Stimulated activated CD8-positive, alpha-beta memory T cell treated with anti-CD3 and anti-CD28 coated beads, Interleukin-7, amount 100 ng/mL, for 1 hour (primary cell): ENCODE measurements at places on chromosomes 1 and 21.

DNA sequence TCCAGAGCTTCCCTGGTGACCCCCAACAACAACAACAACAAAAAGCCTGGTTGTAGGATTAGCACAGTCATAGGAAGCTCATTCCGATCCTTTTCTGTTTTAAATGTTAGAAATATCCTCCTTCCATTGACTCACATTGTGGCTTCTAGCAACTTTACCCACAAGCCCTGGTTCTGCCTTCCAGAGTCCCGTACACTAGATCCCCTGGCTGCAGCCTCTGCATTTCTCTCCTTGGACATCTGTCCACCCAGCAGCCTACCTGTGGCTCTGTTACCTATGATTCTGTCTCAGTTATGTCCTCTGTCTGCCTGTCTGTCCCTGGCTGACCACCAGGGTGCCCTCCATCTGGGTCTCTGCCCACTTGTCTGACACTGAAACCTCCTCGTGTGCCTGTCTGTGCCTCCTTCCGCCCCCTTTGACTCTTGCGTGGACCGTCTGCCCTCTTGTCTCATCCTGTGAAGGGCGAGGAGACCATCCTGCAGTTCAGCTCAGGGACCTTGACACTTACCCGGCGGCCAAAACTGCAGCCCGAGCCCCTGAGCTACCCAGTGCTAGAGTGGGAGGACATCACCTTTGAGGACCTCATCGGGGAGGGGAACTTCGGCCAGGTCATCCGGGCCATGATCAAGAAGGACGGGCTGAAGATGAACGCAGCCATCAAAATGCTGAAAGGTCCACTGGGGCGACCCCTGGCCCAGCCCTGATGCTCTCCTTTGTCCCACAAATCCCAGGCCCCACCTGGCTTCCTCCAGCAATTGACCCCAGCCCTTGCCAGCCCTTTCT lies 16.1 kb downstream of the TIE1 start:
- no peak for DNase-seq

- DNase-seq = no peak
Measured at GRCh38 chr1:54995013-54995760, 3.5 kb upstream of the BSND start.

- DNase-seq = no peak
Measured at GRCh38 chr1:95033843-95034242, 38.9 kb downstream of the ALG14 start.

DNA sequence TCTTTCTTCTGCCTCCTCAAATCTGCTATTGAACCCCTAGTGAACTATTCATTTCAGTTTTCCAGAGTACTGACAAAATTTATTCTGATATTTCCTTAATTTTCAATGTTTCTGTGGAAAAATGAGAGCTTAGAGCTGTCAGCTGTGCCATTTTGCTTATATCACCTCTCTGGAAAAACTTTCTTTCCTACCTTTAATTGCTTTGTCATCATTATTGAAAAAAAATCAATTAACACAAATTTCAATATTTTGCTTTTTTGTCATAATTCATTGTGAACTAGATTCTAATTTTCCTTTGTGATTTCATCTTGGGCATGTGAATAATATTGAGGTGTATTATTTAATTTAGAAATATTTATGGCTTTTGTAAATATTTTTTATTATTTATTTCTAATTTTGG lies 126.5 kb downstream of the C1orf94 start:
- no peak for DNase-seq

GRCh38 chr1:36085126-36085525 lies 1.2 kb downstream of the TEKT2 start:
- no peak for DNase-seq

DNA sequence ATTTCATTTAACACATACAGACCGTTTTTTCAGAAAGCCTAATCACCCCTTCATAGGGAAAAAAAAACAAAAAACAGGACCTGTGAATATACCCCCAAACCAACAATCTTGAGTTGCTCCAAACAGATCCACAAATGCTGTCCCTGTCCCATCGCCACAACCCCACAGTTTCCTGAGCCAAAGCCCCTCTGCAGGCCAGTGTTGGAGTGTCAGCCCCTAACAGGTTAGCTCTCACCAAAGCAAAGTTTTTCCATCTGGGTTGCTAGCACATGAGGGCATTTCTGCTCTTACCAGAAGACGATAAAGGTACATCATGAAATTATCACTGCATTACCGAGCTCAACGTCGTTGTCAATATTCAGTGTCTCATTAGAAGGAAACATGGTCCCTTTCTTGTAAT lies 40.8 kb downstream of the MCOLN2 start:
- no peak for DNase-seq

DNA sequence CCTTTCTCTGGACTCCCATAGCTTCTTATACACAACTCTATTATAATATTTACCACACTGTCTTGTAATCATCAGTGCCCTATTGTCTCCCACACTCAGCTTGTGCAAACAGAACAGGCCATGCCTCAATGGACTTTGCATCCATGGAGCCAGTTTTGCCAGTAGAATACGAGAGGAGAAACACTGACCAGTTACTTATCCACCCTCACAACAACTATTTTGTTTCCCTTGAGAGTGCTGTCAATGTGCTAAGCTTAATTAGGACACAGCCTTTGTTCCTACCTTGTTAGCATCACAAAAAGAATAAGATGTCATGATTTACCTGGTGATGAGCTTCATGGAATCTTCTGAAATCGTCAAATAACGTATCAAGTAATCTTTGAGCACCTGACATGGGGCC lies 18.1 kb upstream of the LRRC52 start:
- no peak for DNase-seq

DNA sequence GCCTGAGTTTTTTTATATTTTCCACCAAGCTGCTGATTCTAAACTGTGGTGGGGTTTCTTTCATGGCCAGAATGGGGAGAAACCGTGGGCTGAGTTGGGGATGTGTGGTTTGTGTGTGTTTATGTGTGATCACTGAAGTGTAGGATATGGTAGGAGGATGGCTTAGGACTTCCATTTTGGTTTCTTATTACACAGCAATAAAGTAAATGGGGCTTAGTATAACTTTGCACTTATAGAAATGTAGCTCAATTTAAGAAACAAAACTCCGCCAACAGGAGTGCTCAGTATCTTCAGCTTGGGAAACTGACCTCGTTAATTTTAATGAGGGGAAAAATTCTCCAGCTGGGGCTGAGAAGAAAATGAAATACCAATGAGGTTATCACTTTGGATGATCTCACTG lies 77.8 kb downstream of the PBX1 start:
- DNase-seq = no peak

DNA sequence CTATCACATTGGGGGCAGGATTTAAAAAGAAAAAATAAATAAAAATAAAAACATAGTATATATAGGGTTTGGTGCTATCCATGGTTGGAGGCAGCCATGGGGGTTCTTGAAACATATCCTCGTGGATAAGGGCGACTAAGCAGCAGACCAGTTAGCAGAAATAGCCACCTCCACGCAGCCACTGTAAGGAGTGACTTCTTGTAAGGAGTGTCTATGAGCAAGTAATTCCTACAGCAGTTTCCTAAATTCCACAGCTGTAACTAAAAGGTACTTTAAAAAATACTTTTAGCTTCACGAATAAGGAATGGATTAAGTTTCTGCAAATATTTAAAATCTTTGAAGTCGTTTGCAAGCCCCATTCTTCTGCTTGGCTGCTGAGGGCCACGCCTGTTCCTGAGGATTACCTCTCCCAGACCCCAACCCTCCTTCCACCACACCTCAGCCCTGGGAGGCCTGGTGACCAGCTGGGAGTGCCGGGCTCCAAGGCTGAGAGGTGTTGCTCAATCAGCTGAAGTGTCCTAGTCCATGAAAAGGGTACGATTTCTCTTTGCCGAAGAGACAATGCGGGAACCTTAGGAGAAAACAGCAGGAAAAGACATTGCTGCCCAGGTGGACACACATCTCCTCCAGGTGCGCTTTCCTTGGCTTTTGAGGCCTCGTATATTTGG lies 115.3 kb downstream of the ADSS2 start:
- no peak for DNase-seq

DNA sequence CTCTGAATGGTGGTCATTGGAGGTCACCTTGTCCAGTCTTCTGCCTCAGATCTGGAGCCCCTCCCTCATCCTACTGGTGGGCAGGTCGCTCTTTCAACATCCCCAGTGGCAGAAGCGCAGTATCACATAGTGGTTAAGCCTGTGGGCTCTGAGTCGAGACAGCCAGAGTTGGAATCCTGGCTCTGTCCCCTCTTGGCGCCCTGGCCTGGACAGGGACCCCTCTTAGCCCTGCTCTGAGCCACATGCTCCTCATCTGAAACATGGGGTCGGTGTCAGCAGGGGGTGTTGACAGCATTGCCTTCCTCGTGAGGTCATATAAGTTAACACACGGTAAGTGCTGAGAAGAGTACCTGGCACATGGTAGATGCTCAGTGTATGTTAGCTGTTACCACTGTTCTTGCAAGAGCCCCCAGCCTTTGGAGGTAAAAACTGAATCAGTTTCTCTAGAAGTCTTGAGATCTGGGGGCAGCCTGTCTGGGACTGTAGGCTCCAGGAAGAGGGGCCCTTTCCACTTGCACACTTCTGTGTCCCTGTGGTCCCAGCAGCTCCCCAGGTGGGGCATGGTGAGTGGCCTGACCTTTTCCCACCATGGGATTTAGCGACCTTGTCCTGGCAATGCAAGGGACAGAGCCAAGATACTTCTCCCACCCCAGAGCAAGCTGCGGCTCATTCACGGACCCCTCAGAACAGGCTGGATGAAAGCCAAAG lies 6.4 kb downstream of the ZC3H12A start:
- DNase-seq = no peak

DNA sequence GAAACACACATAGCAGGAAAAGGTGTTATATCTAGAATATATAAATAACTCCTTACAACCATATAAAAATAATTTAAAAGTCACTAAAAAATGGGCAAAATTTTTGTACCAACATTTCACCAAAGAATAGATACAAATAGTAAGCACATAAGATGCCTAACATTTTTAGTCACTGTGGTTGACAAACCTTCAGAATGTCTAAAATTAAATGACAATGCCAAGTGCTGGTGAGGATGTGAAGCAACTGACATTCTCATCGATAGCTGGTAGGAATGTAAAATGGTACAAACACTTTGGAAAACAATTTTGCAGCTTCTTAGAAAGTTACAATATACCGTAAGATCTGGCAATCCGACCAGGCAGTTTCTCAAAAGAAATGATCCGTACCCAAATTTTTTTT lies 14.4 kb upstream of the TOMM20 start:
- DNase-seq = no peak

GRCh38 chr1:60695716-60696171 lies 386.6 kb upstream of the NFIA start:
- DNase-seq = no peak

- no peak for DNase-seq
Measured at GRCh38 chr1:44297695-44298400, 57.2 kb downstream of the ERI3 start.

GRCh38 chr21:34771512-34772028 lies 102.8 kb downstream of the CLIC6 start:
- no peak for DNase-seq

DNA sequence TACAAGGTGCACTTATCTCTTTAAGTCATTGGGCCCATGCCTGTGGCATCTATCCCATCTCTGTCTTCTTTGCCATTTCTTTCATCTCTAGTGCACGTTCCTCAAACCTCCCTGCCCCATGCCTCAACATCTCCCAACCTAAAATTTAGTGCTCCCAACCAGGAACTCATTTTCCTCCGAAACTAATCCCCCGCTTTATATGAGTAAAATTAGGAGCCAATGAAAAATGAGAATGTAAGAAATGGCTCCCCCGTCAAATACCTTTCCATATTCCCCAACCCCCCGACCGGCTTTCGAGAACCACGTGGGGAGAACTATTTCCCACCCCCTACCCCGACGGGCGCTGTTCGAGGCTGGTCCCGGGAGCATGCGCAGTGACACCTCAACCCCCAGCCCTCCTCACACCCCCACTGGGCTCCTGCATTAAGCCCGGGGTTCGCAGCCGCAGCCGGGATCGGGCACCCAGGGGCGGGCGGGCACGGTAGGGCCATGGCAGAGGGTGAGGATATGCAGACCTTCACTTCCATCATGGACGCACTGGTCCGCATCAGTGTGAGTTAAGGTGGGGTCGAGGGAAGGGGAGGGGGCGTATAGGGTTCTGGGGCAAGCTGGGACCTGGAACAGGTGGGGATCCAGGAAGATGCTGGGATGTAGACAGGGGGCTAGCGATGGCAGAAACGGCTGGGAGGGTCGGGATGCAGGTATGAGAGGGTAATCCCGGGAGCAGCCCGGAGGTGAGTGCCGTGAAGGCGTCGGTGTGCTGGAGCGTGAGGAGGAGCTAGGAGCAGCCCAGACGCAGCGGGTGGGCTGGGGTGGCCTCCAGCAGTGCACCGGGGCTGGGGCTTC lies at the start of gene TRIM46:
TSS of gene TRIM46 (plus strand) at position 372 of the 846 bp plus-strand sequence. CDS start at position 490, 118 bp downstream.
- no peak for DNase-seq

DNA sequence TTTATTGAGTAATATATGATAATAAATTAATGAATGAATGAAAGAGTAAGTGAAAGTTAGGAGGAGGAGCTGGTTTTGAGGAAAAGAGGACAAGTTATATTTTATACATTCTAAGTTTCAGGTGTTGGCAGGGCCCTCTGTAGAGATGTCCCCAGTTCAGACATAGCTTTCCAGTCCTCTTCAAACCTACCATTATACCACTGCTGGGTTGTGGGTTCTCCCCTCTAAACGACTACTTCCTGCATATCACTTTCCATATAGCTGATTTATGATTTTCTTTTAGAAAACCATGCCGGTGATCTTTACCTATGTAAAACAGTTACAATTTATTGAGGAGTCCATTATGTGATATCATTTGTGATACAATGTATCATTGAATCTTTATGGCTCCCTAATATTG lies 116.9 kb downstream of the RUNX1 start:
- no peak for DNase-seq

DNA sequence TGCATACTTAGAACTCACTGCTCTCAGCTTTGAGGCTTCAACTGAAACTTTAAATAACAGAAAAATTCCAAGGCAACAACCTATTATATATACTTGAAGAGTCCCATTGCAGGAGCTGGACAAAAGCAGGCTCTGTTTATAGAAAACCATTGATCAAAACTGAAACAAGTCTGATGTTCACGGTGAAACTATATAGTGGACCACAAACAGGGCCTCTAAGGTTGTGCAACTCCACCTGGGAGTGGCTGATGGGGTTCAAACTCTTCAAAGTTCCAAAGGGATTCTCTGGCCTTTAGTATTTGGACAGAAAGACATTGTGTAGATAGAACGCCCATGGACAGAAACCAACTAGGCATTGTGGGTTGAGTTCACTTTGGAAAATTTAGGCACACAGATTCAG lies 140.3 kb downstream of the ZC3H11B start:
- no peak for DNase-seq

DNA sequence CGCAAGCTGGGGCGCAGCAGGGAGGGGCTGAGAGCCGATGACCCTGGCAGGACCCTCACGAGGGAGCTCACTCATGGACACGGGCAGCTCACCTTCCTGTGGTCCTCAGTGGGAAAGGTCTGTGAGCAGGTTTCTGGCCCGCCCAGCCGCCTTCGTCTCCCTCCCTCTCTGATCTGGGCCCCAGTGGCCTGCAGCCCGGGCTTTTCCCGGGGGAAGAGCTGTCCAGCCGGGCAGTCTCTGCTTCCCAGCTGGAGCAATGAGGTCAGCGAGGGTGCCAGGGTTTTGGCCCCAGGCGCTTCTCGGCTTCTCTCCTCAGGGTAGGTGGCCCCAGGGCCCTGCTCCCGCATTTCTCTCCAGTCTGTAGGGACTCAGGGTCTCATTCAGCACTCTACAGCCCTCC lies 22.2 kb upstream of the ARHGEF16 start:
- DNase-seq = no peak

GRCh38 chr21:39006571-39007311 lies 176.5 kb downstream of the PSMG1 start:
- DNase-seq = no peak
